ENCODE measurements at places on chromosomes 4 and X. TPM values are rescaled to one million over a fixed set of nuclear protein-coding genes. Genes with fewer than 3 reads are reported as not detected.

NAP1L2 gene
- polyA plus RNA-seq, result 3.4 TPM

ELMOD2 gene
- polyA plus RNA-seq, result 47.7 TPM

KLF3 gene
- 64.1 TPM for polyA plus RNA-seq

SAT1 gene
- polyA plus RNA-seq, result 307 TPM

GLRB gene
- 13.8 TPM for polyA plus RNA-seq

IL3RA gene
- polyA plus RNA-seq, result 8.6 TPM

- no peak for DNase-seq
Observed at GRCh38 chr4:67292045-67292444, 253.3 kb downstream of the CENPC start.

GRCh38 chr4:112901962-112902411 lies 147.5 kb upstream of the ANK2 start:
- DNase-seq, result no peak

DNA sequence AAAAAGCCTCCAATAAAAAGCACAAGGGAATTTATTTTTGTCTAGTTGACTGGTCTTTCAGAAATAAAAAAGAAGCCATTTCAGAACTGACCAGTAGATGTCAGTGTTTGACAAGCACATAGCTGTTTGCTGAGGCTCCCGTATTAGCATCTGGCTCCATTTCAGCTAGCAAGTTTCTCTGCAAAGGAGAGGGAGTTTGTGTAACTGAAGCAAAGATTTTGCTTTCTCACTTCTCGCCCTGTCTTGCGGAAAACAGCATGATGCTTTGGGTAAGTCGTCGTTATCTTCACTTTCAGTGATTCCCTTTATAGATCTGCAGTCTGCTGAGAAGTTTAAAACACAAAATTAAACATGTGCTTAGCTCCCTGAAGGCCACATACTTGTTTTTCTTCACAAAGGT lies 85.5 kb downstream of the CT47B1 start:
- peak; percentile 18 for DNase-seq

DNA sequence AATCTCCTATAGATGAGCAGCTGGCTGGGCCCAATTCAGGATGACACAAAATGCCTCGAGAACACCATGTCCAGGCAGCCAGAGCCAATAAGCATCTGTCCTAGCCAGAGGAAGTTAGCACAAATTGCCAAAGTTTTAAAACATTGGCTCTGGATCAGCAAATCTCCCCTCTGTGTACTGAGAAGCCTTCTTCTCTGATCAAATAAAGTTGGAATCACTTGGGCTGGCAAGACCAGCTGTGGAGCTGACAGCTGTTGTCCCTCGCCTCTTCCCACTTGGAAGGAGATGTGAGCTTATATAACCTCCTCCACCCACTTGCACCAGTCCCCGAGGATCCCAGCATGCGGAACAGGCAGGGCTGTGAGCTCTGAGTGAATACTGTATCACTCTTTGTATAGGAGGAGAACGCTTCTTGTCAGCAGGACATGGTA lies 183.9 kb downstream of the OPHN1 start:
- DNase-seq, result no peak

DNA sequence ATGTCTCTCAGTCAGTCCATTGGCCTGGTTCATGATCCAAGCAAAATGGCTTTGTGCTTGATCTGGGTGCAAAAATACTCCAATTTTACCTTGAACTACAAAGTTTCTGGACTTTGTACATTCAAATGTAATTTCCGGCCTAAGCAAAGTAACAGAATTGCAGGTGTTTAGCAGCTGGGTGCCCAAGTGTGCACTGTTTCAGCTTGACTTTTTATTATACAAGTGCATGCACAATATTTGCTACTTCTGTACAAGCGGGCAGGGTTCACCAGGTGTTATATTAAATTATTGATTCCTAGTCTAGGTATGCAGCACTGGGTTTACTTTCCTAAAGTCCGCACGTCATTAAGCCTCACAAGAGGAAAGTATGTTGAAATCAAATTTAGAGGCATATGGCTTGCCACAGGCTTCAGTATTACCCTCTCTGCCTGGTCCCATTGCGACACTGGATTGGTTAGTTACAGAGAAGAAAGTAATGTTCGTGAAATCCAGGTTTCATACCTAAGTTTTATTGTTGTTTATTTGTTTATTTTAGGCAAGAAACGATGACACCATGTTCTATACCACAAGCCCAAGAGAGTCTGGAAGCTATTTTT lies 376.9 kb upstream of the CTSO start:
- DNase-seq, result no peak

DNA sequence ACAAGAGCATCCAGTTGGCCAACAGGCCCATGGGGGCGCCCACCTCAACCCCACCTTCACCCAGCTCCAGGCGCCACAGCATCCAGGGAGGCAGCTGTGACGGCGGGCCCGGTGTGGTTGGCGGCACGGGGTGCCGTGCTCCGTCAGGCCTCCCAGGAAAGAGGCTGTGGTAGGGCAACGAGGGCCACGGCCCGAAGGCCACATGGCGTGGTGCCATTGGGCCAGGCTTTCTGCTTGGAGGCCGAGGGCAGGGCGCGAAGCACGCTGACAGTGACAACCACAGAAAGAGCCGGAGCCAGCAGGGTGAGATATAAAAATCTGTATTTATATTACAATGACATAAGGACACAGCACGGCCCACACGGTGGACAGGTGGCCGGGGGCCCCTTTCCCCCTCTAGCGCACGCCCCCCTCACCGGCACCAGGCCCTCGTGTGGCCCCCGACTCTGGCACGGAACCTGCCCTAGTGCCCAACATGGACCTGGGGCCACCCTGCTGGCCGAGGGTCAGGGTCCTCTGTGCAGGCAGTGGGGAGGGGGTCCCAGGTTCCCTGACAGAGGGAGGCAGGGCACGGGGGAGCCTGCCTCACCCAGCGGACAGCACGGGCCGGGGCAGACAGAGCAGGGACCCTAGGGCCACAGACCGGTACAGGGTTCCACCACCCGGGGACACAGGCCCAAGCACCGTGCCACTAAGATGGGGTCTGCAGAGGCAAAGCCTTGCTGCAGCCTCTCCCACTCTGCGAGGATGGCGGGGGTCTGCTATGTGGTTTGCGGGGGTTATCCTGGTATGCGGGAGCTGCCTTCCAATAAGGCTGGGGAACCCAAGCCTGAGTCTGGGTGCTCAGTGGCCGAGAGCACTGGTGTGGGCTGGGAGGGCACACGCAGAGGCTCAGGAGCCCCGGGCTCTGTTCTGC lies 5.5 kb upstream of the HAUS3 start:
- no peak for DNase-seq

DNA sequence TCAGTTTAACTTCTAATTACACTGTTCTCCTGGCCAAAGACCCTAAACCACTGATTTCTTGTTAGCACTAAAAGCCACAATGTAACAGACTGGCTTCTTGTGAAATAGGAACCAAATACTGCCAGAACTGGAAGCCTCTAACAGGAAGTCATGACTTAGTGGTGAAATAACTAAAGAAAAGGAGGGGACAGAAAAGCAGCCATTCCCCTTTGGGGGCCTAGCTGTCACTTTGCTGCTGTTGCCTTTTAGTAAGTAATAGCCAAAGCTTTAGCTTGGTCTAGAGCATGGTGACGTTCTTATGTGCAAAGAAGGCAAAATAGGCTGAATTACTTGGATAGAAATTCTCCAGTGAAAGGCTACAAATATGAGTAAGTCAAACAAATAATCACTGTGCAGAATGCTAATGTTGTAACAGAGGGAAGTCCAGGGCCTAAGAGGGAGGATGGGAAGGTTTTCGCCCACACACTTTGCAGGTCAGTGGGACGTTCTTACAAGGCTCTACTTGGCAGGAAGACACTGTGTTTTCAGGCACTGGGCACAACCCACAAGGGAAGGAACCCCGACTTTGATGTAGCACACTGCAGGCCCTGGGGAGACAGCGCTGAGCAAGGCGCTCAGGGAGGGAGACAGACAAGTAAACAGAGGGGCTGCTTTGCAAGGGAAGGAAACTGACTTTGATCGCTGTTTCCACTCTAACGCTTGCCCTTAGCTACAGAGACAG lies 16.7 kb downstream of the GAB3 start:
- no peak for DNase-seq

GRCh38 chr4:154368060-154368459 lies 123.5 kb downstream of the DCHS2 start:
- no peak for DNase-seq

GRCh38 chrX:38402118-38402517 lies 49.7 kb downstream of the OTC start:
- DNase-seq, result no peak

DNA sequence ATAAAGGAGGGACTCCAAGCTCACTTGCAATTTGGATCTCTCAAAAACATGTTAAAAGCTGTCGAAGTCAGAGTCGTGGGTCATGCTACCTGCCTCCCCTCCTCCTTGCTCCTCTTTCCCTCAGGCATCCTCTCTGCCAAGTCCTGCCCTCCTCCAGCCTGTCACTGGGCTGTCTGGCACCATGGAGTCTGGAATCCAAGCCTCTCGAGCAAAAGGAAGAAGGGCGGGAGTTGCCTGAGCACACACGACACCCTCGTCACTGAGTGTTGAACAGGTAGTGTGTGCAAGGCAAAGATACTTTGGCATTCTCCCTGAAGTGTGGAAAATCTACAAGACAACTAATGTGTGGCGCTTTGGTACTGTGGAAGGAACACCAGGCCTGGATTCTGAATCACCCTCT lies 62.2 kb downstream of the HAUS3 start:
- DNase-seq, result no peak

DNA sequence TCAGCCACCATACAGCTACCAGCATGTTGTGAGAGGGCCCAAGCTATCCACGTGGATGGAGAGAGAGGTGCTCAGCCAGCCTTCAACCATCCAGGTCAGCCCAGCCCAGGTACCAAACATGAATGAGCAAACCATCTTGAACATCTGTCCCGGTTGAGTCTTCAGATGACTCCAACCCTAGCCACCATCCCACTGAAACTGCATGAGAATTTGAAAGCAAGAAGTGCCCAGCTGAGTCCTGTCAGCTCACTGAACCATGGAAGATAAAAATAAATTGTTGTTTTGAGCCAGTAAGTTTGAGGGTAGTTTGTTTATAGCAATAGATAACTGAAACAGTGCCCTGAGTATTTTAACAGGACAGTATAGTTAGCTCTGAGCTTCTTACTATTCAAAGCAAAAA lies 7.3 kb upstream of the SEL1L3 start:
- DNase-seq, result no peak

- DNase-seq, result no peak
Observed at GRCh38 chrX:122188751-122189150, 995.3 kb upstream of the GRIA3 start.

DNA sequence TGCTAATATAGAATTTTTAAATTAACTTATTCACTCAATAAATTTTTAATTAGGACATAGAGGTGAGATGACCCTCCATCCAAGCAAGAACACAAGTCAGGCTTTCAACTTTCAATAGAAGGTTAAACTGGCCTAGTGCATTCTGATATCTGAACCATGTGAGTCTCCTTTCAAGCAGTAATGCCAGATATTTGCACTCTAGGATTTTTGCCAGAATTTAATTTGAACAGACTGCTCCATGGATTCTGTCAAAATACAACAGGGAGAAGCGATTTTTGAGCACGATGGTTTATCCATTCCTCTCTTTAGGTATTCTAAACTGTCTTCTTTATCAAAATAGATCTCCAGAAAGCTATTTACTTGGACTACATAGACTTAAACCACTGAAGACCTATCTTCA lies 72.0 kb upstream of the DCLK2 start:
- DNase-seq, result no peak

GRCh38 chr4:156956826-156957368 lies 14.7 kb downstream of the PDGFC start:
- no peak for DNase-seq

DNA sequence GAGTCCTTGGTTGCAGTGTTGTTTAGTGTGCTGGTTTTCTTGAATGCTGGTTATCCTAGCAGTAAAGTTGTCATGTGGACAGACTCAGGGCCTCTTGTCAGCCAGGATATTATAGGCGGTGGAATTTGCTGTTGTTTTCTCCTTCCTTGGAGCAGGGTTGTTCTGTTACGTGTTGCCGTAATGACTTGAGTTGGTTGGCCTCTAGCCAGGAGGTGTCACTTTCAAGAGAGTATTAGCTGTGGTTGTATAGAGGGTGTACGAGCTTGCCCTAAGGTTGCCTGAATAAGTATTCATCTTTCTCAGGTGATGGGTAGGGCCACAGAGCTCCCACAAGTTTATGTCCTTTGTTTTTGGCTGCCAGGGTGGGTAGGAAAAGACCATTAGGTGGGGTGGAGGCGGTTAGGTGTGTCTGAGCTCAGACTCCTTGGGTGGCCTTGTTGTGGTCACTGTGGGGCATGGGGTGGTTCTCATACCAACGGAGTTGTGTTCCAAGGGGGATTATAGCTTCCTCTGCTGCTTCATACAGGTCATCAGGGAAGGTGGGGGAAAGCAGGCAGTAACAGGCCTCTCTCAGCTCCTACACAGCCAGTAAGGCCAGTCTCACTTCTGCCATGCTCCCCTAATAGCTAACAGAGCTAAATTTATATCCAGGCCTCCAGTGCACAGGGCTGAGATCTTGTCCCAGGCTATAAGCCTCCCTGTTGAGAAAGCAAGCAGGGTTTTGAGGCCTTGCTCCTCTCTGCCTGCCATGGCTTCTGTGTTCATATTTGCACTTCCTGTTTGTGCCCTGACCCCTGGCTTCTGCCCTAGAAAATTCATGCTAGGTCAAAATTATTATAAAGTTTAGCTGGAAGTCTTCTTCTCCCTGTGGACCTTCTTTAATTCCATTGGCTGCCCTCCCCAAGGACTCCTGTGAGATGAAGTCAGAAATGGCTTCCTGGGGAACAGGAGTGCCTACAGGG lies 594.7 kb downstream of the RAPGEF2 start:
- DNase-seq, result no peak

GRCh38 chr4:176999935-177000543 lies 207.3 kb upstream of the VEGFC start:
- no peak for DNase-seq

- no peak for DNase-seq
Observed at GRCh38 chrX:136268051-136269048, 17.1 kb upstream of the MAP7D3 start.

- DNase-seq, result no peak
Observed at GRCh38 chrX:38959736-38960135, 158.5 kb downstream of the MID1IP1 start.

DNA sequence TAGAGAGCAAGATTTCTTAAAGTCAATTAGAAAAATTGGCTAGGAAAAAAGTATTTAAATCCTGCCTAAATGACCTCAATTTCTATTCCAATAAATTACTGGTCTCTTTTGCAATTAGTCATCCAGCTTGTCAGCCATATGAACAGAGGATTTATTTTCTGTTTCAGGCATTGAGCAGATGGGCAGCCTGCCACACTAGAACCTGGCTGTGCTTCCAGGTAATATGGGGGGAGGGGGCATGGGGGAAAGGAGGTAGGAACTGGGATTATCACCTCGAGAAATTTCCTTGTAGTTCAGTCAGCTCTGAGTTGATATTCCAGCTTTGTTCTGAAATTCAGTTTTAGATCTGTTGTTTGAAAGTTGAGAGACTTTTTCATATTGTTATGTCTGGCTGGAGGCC lies 206.3 kb upstream of the LCORL start:
- no peak for DNase-seq

GRCh38 chr4:102552781-102553180 lies 51.6 kb downstream of the NFKB1 start:
- DNase-seq, result no peak

DNA sequence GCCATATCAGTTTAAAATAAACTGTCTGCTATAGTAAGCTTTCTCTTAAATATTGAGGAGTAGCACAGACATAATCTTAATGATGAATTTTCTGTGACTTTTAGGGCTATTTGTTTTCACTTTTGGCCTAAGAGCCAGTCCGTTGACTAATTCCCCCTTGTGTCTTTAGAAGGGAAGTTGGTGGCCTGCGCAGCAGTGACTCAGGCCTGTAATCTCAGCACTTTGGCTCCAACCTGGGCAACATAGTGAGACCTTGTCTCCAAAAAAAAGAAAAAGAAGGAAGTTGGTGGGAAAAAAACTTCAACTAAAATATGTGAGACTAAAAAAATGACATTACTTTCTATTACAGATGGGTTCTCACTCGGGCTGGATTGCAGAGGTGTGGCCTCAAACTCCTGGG lies 3.4 kb downstream of the NCAPG start:
- DNase-seq, result no peak

Measured in right renal cortex interstitium (tissue), 3 donors.